ENCODE measurements at places on chromosomes 3 and 15. TPM values are rescaled to one million over a fixed set of nuclear protein-coding genes. Genes with fewer than 3 reads are reported as not detected.

Gene CRYGS
- total RNA-seq: 3.9 TPM

Gene NECTIN3
- 11.7 TPM for total RNA-seq

Gene SCN11A
- not detected for total RNA-seq

Gene FNDC3B
- 43.2 TPM for total RNA-seq

DNA sequence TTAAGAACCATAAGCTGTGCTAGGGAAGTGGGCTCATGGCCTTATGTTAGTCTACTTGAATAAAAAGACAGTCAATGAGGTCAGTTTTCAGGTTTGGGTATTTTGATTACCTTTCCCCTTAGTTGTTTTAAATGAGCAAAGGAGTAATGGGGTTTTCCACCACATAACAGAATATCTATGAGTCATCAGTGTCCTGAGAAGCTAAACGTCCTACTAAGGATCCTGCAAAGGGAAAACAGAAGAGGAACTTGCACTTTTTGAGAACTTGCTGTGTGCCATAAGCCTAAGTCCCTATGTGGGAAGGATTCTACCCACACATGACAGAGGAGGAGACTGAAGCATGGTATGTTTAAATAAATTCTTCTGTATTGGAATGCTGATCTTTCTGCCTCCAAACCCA, 292.8 kb upstream of the TMC3 start:
- no peak for DNase-seq

DNA sequence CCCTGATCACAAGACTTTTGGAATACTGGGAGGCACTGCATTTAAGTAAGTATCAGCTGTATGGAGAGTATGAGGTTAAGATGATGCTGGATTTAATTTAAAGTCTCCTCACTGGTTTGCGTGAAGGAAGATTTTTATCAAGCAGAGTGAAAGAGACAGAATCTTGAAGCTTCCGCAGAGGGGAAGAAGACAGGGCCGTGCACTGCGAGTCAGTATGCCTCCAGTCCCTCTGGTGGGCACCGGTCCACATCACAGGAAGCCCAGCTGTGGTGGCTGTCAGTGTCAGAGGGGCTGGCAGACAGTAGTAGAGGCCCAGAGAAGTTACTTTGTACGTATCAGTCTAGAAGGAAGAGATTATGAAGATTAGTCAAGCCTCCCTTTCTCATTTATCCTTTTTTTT, 379.0 kb upstream of the TPRG1 start:
- peak; percentile 69 for DNase-seq

DNA sequence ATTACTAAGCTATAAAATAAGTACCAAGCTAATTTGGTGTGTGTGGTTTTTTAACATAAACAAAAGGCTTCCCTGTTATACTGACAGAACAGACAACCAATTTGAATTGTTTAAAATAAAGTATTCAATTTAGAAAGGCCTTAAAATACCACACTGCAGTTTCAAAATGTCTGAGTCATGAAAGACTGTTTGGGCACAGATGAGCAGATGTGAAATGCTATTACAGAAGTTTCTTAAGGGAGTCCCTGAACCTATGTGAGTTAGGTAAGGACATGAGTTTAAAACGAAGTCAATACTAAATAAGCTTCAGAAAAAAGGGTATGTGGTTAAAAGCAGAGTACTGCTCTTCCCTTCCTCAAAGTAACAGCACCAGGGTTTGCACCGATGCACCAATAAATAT, 69.7 kb upstream of the SETMAR start:
- DNase-seq: no peak

- DNase-seq: peak; percentile 75
Observed at GRCh38 chr15:88400591-88401250, 66.5 kb downstream of the MRPL46 start.

- DNase-seq: no peak
Observed at GRCh38 chr3:89441141-89441540, 333.7 kb downstream of the EPHA3 start.

GRCh38 chr3:101119535-101119934, 126.3 kb upstream of the ABI3BP start:
- DNase-seq: no peak

DNA sequence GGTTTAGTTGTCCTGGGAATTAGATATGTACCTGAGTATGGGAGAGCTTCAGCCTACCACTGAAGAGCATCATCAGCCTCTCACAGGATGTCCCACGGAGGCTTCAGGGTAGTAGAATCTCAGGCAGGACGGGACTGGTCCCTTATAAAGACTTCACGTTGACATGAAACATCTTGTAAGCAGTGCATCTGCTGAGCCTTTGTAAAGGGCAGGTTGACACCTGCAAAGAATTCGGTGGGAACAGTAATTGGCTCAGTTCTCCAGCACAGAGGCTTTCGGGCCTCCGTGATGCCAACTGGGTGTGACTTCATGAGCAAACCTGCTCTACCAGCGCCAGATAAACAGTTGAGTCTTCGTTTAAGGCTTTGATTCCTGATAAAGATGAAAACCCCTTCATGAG, 26.9 kb upstream of the AVEN start:
- DNase-seq: no peak

DNA sequence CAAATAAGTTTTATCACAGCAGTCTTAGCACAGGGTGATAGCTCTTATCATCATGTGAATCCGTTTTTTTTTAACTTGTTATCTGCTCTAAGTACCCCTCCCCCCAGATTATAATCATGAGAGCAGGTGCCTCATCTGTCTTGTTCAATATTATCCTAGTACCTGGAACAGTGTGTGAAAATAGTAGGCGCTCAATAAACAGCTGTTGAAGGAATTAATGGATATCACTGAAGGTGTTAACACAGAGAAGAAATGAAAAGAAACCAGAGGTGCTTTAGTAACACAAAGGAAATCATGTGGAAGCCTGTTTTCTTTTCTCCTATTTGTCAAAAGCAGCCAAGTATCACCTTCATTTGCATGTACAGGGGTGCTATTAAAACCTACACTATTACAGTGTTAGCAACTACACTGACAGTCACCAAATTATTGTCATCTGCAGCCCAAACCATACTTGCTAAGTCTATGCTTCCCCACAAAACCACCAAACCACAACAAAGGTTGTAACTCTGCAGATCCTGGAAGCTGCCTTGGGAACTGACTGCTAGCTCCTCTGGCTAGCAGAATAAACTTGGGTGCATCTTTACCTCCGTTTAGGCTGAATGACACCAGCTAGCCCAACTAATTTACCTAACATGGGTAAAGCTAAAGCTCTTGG, 2.9 kb downstream of the XPC start:
- DNase-seq: no peak

GRCh38 chr3:133574260-133574881, 885 bp downstream of the CDV3 start:
- DNase-seq: peak; percentile 45

GRCh38 chr3:134437211-134437752, 48.5 kb downstream of the ANAPC13 start:
- no peak for DNase-seq

DNA sequence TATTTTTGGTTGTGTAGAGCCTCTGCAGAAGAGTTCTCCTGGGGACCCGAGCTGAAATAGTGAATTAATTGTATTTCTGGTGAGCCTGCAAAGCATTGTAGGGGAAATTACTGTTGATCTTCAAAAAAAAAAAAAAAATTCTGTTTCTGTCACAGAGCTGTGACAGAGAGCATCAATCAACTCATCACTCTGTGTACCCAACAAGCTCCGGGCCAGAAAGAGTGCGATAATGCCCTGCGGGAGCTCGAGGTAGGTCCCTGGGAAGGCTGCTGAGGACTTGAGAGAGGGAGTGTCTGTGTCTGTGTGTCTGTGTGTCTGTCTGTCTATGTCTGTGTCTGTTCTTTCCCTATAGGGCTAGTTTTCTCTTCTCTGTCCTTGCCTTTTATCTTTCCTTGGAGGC, 294.4 kb upstream of the TPM1 start:
- no peak for DNase-seq

DNA sequence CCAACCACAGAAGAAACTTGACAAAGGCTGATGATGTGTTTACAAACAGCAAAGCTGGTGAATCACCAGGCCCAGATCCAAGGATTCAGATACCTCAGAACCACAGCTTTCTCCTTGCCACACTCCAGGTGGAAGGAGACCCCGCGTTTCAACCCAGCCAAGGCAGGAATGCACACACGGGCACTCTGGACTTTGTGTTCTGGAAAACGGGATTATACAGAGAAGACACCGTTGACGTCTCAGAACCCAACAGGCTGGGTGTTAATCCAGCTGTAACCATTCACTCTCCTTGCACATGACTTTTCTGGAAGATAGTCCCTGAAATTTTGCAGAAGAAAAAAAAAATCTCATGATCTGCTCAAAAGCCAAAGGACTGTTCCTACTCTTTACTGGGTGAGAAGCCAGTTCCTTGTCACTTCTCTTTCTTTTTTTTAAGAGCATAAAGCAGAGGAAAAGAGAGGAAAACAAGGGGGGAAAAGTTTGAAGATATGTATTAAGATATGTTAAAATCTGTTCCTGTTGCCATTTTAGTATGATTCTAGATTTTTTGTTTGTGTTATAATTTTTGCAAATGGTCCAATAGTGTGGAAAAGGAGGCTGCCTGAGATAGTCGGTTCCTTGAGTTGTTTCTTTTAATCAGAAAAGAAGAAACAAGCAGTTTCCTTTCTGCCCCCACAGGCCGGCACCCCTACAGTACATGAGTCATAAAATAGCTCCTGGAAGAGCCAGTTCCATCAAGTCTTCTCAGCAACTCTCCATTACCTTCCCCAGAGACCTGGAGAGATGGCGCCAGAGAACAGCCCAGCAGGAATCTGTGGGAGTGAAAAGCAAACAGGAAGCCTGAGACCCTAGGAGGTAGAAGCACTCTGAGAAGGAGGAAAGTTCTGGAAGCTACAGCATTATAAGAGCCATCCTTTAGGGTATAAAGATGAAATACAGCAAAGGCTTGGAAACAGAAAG, 73.1 kb downstream of the RORA start:
- DNase-seq: peak; percentile 92

DNA sequence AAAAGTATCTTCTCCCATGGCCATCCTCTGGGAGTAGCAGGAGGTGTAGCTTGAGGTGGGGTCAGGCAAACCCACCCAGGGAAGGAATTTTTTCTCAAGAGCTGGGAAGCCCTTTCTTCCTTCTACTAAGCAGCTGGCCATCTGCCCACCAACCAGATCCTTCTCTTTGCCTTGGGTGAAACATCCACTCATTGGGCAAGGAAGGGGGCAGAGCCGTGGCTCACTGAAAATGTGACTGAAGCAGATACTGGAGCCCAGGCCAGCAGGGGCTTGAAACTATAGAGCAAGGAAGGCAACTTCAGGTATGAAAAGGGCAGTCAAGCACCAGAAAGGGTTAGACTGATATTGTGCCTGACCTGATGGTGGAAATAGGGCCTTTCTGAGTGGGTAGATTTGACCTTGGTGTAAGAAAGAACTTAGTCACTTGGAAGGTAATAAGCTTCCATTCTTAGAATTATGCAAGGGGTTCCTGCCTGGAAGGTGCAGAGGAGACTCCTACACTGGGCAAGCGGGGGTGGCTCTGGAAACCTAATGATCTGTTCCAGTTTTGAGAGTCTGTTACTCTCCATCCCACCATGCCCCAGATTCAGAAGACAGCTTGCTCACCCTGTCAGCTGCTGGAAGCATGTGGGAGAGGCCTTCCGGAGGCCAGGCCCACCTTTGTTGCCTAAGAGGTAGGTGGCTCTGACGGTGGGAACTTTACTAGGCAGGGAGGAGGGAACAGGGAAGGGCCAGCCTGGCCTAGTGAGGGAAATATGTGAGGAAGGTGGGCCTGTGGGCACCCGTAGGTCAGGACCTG, 22.0 kb upstream of the PLA2G4E start:
- no peak for DNase-seq
